Right cardiac atrium (tissue), 5 donors: ENCODE measurements at places on chromosomes 11 and 22.

- no peak for DNase-seq
Observed at GRCh38 chr11:12797996-12798395, 123.8 kb downstream of the TEAD1 start.

DNA sequence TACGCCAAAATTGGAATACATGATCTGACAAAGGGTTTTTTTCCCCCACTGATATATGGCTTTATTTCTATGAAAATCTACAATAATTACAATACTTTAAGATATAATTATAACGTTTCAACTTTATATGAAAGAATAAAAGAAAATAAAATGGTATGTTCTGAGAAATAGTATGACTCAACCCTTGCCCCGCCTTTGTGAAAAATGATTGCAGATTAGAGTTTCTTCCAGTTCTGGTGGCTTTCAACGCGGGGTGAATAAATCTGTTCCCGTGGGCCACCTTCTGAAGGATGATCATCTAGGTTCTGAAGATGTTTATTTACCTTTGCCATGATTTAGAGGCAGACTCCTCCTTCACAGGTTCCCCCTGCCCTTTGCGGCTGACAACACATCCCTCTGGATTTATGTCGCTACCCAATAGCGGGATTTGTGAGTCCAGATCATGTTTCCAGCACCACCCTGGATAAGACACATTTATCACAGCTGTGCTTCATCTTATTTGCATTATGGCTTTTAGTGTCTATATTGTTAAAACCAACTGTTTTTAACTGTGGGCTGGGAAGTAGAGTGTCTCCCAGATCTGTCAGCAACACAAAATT, 607.0 kb upstream of the KIRREL3 start:
- no peak for DNase-seq

DNA sequence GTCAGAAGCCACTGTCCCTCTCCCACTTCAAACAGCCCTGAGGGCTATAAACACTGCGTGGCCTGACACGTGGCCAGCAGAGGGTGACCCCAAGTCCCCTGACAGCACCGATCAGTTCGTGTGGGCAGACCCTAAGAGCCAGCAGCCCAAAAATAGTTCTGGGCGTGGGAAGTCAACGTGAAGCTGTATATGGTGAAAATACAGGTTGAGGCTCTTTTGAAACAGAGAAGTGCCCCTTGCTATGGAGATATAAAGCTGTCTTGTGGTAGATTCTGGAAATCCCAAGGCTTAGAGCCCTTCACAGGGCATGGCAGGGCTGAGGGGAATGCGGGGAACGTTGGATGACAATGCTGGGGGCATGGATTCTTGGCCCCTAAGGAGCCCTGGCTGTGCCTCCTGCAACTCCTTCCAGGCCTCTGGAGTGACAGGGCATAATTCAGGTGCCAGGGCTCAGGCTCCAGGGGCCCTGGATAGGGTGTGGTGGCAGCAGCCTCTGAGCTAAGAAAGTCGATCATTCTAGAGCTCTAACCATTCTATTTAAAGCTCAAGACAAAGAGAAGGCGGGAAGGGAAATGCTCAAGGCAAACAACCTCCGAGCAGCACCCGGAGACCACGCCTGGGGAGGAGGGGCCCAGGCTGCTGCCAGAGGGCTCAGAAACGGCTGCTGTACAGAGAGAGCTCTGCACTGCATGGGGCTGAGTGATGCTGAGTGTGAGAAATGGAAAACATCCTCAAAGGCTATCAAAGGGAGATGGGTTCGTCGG, 60.4 kb upstream of the CD5 start:
- peak; percentile 81 for DNase-seq

DNA sequence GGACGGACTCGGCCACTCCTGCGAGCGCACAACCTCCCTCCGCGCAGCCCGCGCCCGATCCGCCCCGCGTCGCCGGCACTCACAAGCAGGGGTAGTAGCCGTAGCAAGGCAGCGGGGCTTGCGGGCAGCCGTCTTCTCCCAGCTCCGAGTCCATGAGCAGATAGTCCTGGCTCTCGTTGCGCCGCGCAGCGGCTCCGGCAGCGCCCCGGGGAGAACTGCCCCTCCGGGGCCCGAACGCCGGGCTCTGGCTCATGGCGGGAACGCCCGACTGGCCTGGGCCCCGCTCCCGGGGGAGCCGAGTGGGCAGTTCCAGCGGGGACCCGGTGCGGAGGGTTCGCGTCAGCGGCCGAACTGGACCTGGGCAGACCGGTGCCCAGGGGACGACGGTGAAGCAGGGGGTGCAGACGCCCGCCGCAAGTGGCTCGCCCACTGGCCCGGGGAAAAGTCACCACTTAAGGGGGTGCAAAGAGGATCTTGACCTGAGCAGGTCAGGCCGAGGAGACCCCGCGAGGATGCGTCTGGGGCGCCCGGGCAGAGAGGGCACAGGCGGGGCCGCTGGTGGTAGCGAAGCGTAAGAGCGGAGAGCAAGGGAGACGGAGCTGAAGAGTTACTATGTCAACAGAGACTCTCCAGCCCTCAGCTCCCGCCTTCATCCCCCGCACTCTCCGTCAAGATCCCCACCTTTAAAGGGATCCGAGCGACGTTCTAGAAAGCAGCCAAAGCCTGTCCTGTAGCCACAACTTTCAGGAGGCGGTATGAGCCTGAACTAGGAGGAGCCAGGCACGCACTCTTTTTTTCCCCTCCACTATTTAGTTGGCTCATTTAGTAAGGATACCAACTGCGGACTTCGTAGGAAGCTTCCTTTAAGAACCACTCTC, at the start of gene TRPC6:
TSS of gene TRPC6 (minus strand) at position 757 of the 878 bp plus-strand sequence. CDS start at position 253, 504 bp downstream.
- peak; percentile 56 for DNase-seq

GRCh38 chr11:64608046-64608445, 17.0 kb downstream of the SLC22A12 start:
- DNase-seq = peak; percentile 71

DNA sequence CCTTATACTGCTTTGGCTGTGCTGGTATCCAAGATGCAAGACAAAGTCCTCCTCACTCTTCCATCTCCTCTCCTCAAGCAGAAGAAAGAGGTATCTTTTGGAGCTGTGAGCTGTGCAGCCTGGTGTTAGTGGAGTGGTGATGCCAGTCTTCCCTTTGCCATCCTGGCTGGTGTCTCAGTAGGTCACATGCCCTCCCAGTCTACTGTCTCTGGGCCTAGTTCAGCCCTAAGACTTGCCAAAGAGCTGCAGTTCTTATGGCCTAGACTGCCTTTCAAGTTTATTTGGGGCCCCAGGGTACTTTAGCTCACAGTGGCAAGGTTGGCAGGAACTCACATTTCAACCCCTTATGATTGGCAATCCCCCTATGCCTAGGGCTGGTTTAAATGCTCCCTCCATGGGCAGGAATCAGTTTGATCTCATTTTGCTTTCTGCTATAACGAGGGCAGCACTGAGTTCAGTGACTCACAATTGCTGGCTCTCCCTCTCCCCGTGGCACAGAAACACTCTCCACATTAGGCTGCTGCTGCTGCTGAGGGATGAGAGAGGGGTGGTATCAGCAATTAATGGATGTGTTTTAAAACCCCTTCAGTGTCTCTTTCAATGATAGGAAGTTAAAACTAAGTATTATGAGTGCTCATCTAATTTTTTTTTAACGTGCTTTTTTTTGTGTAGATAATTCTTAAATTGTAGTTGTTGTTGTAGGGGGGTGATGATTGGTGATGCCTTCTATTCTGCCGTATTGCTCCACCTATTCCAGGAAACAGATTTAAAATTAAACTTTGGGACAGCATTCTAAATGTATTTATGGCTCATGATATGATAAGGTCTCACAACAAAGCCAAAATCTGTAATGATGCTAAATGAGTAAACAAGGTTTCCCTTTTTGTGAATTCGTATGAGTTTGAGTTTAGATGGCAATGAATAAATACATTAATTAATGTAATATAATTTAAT, 1295.0 kb downstream of the JRKL start:
- peak; percentile 10 for DNase-seq

DNA sequence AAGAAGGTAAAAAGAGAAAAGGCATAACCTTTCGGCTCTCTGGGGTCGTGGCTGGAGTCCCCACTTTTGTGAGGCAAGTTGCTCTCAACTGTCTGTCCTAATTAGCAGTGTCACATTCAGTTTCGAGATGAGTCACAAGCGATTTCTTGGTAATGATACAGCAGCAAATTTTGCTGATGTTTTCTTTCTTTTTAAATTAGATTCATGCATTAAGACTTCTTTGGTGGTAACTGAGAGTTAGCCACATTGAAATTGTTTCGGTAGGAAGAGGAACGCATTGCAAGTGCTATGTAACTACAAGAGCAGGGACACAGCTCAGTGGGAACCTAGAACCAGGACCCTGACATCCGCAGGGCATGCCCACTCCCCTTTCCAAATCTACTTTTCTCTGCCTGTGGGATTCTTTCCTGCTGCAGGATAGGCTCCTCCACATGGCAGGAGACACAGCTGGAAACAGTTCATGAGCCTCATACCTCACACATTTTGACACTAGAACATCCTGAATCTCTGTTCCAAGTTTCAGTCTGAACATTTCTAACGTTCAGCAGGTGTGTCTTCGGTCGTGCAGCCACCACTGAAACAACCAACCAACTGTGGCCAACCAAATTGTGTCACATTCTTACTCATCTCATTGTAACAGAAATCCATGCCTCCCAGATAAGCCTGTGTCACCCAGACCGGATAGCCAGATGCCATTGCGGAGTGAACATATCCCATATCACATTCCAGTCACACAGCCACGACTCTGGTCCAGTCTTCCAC, 987.6 kb downstream of the NTM start:
- DNase-seq = no peak

DNA sequence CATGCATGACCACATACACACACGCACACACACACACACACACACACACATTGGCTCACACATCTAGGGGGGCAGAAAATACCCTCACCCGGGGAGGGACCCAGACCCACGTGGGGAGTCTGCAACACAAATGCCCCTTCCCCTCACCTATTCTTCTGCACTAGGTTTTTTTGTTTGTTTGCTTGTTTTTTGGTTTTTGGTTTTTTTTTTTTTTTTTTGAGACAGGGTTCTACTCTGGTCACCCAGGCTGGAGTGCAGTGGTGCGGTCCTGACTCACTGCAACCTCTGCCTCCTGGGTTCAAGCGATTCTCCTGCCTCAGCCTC, 28.4 kb downstream of the WEE1 start:
- no peak for DNase-seq

DNA sequence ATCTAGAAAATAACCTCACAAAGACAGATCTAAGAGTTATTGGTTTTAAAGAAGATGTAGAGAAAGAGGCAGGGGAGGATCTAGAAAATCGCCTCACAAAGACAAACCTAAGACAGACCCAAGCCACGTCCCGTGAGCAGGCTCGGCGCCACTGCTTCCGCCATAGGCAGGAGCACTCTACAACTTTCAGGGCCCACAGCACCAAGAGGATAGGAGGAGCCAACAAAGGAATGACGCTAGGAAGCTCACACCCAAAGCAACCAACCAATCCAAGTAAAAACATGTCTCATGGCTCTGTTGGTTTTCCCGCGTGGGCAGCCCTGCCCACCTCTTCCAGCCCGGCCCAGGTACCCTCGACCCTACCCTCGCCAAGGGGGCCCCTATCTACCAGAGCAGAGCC, 4167.4 kb upstream of the OR11H1 start:
- no peak for DNase-seq

- DNase-seq = no peak
Observed at GRCh38 chr11:17646451-17647145, 72.8 kb upstream of the MYOD1 start.

DNA sequence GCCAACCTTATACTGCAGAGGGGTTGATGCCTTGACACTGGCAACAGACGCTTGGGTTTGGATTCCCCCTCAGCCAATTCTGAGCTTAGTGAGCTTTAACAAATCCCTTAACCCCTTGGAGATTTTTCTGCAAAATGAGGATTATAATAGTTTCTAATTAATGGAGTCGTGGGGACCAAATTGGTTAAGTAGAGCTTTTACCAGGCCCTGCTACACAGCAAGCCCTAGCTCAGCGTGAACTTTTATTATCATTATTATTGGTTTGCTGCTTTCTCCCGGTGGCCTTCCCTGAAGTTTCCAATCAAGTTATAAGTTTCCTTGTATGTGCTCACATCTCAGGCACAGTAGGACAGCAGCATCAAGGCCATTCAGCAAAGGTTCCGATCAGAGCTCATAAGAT, 156.6 kb upstream of the GUCY1A2 start:
- DNase-seq = no peak

DNA sequence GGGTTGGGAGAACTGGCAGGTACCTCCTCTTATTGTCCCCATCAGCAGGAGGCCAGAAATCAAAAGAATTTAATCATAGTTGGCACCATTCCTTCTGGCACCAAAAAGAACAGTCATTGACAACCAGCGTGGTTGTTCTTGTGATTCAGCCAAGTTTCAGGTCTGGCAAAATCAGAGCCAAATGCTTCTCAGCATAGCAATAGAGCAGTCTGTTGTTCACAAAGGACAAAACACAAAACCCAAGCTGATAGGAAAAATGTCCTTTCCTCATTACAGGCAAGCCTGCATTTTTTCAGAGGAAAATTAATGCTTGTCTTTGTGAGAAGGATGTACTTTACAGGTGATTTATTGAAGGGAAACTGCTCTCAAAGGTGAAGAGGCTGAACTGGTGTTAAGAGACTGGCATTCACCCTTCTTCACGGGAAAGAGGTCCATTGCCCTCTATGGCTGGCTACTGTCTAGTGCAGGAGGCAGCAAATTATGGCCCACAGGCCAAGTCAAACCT, 241.8 kb upstream of the ARHGAP42 start:
- peak; percentile 55 for DNase-seq

- DNase-seq = peak; percentile 72
Observed at GRCh38 chr11:47408598-47409439, 429 bp downstream of the SLC39A13 start.

GRCh38 chr22:38465673-38466490, 2.0 kb upstream of the KDELR3 start:
- no peak for DNase-seq

- DNase-seq = peak; percentile 87
Observed at GRCh38 chr11:124759266-124760204, 2.6 kb downstream of the ESAM start.

DNA sequence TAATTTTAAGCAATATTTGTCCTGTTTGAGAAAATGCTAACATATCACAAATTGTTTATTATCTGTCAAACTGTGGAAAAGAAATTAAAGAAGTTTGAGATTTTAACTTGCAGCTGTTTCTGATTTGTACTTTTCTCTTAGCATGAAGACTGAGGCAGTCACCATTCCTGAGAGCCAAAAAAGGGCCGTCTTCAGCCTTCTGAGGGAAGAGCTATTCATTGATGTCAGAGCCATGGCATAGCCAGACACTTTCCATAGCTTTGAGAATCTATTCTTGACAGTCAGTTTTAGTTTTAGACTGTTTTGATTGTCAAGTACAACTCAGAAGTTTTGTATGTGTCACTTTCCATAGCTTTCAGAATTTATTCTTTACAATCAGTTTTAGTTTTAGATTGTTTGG, 32.1 kb downstream of the YAP1 start:
- no peak for DNase-seq

GRCh38 chr22:17786435-17787161, 12.3 kb upstream of the BID start:
- peak; percentile 81 for DNase-seq

GRCh38 chr11:34317036-34317360, 40.8 kb downstream of the ABTB2 start:
- DNase-seq = no peak

GRCh38 chr11:81707881-81708280, 1025.8 kb downstream of the FAM181B start:
- DNase-seq = no peak
